ENCODE measurements at places on chromosomes 2 and 18.

DNA sequence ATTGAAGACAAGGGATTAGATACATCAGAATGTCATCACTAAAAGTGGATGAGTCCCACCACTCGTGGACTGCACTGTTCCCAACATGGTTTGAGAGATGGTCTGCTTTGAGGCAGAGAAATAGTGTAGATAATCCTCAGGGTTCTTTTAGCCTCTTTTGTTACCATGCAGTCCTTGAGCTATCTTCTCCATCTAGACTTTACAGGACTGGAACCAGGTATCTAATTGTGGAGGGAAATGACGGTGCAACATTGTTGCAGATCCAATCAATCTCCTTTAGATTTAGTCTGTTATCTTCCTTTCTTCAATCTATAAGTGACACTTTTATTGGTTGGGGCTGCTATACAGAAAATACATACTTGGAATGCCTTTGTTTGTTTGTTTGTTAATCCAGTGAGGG is 183.8 kb upstream of the CWC22 start:
- DNase-seq, result no peak

DNA sequence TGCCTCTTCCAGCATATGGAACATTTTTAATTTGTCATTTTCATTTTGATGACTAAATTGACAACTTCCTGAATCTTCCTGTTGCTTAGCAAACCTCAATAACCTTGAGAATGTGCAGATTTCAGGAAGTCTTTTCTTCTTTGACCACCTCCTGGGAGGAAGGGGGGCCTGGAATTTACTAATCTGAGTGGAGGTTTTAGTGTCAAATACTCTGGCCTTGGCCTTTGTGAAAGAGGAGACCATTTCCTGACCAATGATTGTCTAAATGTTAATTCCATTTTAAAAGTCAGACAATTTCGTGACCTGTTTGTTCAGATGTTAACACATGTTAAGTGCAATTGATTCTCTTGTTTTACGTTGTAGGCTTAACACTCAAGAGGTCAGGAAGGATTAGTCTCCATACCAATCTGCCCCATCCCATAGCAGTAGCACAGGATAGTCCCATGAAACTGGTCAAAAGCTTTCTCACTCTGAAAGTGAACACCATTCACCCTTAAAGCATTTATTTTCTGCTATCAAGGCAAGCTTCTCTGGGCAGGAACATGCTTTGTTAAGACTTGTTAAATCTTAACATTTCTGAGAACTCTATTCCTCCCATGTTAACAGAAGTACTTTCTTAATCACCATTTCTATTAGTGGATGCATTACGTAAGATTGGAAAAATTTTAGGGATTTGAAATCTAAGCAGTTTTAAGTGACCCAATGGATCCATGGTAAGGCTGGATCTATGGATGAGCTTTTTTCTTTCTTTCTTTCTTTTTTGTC is 219.6 kb downstream of the RND3 start:
- DNase-seq, result no peak

GRCh38 chr2:3189076-3189591 is 188.5 kb downstream of the EIPR1 start:
- DNase-seq, result no peak

DNA sequence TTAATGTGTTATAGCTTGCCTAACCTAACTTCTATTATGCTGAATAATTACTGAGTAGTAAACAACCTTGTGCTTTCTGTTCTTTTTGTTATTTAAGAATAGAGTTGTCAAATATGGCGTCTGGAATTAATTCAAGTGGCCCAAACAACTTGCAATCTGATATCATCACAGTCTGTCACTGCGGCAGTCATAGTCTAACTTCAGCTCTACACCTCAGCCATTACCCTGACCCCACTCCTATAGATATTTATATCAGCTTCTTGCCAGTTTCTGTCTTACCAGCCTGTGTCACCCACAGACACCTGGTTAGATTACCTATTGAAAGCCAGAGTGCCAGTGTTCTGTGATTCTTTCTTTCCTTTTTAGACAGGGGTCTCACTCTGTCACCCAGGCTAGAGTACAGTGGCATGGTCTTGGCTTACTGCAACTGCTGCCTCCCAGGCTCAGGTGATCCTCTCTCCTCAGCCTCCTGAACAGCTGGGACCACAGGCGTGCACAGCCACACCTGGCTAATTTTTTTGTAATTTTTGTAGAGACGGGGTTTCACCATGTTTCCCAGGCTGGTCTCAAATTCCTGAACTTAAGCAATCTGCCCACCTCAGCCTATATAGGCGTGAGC is 14.1 kb upstream of the KLHL41 start:
- no peak for DNase-seq

- DNase-seq, result no peak
Measured at GRCh38 chr2:140696449-140696848, 1434.4 kb downstream of the LRP1B start.

DNA sequence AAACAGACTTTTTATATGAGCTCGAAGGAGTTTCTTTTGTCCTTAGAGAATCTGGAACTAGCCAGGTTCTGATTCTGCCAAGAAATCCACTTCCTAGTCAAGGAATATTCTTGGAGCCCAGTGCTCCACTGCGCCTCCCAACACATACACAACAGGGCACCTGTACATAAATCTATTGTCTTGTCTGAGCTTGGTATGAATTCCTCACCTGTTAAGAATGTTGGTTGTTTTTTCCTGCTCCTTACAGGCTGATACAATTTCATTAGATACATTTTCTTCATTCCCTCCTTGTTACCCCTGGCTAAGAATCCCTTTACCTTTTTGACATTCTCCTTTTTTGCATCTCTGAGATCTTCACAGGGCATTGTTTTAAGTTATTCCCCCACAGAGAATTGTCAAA is 56.0 kb upstream of the FZD7 start:
- no peak for DNase-seq

DNA sequence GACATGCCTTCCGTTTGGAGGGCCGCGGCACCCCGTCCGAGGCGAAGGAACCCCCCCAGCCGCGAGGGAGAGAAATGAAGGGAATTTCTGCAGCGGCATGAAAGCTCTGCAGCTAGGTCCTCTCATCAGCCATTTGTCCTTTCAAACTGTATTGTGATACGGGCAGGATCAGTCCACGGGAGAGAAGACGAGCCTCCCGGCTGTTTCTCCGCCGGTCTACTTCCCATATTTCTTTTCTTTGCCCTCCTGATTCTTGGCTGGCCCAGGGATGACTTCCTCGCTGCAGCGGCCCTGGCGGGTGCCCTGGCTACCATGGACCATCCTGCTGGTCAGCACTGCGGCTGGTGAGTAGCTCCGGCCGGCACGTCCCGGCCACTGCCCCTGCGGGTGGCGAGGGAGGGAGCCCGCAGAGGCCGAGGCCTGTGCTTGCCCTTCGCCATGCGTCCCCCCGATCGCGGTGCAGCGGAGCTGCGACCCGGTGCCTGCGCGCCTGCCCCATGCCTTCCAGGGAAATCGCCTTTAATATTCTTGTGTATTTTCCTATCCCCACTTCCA is 1.2 kb downstream of the BMPR2 start:
- DNase-seq, result no peak

GRCh38 chr2:67835266-67835665 is 227.5 kb downstream of the C1D start:
- no peak for DNase-seq

GRCh38 chr2:135850892-135851668 is 14.1 kb upstream of the LCT start:
- no peak for DNase-seq

DNA sequence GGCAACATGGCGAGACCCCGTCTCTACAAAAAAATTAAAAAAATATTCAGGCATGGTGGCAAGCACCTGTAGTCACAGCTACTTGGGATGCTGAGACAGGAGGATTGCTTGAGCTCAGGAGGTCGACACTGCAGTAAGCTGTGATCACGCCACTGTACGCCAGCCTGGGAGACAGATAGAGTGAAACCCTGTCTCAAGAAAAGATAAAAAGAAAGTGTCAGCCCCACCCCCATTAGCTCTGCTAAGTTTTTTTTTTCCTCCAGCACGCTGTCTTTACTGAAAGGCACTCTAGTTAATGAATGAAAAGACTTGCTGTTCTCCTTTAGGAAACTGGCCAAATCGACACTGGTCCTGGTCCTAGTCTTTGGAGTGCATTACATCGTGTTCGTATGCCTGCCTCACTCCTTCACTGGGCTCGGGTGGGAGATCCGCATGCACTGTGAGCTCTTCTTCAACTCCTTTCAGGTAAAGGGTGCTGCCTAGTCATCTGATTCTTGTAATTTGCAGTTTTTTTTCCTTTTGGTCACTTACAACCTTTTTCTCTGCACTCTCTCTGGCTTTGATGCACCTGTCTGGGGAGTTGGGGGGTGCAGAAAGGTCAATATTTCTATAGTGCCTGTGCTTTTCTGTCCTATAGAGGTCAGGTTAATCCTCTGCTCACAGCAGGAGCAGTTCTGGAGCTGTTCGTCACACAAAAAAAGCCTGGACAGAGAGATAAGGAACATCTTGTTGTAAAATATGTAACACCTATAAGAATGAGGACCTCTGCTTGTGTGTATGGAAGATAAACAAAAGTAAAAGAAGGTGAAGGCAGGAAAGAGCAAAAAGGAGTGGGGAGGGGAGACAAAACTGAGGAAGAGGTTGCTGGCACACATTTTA is 82.3 kb downstream of the PTH2R start:
- DNase-seq, result no peak

- DNase-seq, result no peak
Measured at GRCh38 chr2:88452980-88453582, 588 bp upstream of the FOXI3 start.

GRCh38 chr2:68776124-68776523 is 41.5 kb downstream of the ARHGAP25 start:
- no peak for DNase-seq

- no peak for DNase-seq
Measured at GRCh38 chr2:64786343-64787018, 132.8 kb upstream of the SERTAD2 start.

- DNase-seq, result no peak
Measured at GRCh38 chr2:158603986-158604385, 147.2 kb downstream of the PKP4 start.

GRCh38 chr2:138244501-138244925 is 257.1 kb upstream of the SPOPL start:
- no peak for DNase-seq

GRCh38 chr2:127098711-127099110 is 8.2 kb downstream of the BIN1 start:
- no peak for DNase-seq
